ACHN (cell line): ENCODE measurements at places on chromosomes 11 and 22.
A peak's percentile ranks its signal among the peaks of the same experiment; 100 is the strongest.

- DNase-seq = no peak
Measured at GRCh38 chr22:21741790-21742189, 6.2 kb upstream of the YPEL1 start.

GRCh38 chr11:115996125-115996807 is 492.1 kb upstream of the CADM1 start:
- DNase-seq = no peak

GRCh38 chr11:109957601-109958000 is 135.6 kb upstream of the ZC3H12C start:
- DNase-seq = no peak

GRCh38 chr22:27754888-27755480 is 46.6 kb downstream of the MN1 start:
- DNase-seq = no peak

DNA sequence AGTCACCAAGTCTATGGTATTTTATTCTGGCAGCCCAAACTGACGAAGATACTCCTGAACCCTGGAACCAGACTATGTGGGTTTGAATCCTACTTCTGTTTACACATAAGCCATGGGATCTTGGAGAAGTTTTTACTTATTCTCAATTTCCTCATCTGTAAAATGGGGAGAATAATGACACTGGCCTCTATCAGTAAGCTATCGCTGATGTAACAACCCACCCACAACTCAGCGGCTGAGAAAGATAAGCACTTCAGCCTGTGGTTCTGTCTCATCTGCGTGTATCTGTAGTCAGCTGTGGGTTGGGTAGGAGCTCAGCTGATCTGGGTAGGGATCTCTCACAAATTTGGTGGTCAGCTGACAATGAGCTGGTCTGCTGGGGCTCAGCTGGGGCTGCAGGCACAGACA is 68.0 kb upstream of the ALX4 start:
- DNase-seq = no peak

GRCh38 chr22:33728847-33729246 is 191.4 kb downstream of the LARGE1 start:
- no peak for DNase-seq

DNA sequence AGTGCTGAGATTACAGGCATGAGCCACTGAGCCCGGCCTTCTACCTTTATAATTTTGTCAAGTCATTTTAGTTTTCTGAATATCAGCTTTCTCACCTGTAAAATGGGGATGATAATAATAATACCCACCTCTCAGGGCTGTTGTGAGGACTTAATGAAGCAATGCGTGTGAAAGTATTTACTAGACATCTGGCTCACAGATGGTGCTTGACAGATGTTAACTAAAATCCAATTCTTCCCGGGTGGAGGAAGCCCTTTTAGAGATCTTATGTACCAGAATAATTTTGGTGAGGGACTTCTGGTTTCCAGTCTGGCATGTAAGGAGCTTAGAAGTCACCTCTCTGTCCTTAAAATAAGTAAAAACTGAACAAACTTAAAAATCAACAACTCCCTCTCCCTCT is 43.7 kb upstream of the NUP160 start:
- DNase-seq = no peak

DNA sequence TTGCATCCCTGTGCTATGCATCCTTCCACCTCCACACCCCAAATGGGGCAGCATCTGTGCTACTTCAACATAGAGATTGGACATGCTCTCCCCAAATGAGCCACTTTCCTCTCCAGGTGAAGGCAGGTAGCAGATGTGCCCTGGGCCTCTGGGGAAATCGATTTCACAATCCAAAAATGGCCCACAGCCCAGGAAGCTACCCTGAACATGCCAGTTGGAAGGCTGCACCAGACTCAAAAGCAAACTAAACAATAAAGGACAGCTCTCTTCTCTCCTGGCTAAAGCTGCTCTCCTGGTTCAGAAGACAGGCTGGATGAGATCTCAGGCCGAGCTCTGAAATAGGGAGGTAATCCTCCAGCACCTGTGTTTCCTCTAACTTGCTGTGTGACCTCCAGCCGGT is 19.7 kb downstream of the ISX start:
- no peak for DNase-seq

DNA sequence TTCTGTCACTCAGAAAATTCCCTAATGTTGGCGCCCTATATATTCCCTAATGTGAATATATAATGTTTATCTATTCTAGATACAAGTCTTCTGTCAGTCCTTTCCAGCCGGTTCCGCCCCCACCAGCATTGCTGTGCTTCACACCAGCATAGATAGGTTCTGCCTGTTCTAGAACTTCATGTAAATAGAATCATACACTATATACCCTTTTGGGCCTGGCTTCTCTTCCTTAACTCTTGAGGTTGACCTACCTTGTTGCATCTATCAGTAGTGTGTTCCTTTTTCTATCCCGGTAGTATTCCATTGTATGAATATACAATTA is 34.6 kb downstream of the OTOG start:
- DNase-seq = no peak

DNA sequence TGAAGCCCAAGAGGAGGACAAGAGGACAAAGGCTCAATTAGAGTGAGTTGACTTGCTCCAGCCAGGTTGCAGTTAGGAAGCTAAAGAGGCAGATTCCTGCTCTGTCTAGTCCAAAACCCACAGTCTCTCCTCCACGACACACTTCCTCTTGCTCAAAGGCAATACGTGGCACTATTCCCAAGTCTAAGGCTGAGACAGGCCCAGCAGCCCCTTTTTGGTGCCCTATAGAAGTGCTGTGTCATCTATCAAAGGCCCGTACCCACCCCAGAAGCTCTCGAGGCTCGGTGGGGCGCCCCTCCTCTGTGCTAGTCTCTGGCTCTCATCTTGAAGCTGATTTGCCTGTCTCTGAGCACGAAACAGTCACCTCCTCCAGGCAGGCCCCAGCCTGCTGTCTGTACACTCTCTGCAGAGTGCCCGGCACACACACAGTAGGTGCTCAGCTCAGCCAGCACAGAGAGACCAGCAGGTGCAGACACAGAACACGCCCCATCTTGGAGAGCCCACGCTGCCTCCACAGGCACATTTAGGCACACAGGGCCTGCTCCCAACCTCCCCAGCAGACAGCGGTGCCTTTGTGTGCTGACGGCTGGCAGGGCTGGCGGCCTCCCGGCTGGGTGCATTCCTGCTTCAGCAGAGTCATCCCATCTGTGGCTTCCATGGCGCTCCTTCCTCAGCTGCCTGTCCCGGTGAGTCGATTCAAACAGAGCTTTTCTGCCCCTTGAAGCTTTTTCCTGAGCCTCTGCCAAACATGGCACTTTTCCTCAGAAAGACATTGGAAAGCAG is 52.8 kb downstream of the MYH9 start:
- DNase-seq = peak; percentile 46

- no peak for DNase-seq
Measured at GRCh38 chr11:128048121-128048520, 539.2 kb downstream of the ETS1 start.

DNA sequence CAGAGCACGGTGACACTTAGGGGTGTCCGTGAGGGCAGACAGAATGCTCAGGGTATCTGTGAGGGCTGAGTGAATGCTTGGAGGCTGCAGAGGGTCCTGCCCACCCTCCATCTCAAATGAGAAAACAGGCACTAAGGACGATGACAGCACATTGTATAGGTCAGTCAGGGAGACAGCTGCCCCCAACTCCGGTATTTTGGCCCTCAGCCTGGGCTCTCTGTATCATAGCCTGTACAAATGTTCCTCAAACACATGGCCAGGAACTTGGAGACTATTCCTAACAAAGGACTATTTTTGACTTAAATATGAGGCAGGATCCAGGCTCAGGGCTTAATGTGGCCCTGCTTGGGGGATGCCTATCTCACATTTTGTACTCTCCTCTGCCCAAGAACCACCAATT is 145.4 kb downstream of the OPCML start:
- no peak for DNase-seq

DNA sequence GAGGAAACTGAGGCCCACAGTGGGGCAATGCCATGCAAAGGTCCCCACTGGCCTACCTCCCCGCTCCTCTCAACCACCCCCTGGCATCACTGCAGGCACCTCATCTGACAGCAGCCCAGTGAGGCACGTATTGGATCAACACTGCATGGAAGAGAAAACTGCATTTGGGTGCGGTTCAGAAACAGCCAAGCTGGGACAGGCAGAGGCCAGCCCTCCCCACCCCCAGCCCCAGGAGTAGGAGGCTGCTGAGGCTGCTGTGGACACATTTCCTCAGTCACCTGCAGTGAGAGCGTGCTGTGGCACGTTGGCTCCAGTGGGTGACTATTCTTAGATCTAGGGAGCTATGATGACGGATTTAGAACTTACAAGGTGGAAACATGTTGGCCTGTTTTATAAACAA is 63.7 kb downstream of the KCNC1 start:
- no peak for DNase-seq

DNA sequence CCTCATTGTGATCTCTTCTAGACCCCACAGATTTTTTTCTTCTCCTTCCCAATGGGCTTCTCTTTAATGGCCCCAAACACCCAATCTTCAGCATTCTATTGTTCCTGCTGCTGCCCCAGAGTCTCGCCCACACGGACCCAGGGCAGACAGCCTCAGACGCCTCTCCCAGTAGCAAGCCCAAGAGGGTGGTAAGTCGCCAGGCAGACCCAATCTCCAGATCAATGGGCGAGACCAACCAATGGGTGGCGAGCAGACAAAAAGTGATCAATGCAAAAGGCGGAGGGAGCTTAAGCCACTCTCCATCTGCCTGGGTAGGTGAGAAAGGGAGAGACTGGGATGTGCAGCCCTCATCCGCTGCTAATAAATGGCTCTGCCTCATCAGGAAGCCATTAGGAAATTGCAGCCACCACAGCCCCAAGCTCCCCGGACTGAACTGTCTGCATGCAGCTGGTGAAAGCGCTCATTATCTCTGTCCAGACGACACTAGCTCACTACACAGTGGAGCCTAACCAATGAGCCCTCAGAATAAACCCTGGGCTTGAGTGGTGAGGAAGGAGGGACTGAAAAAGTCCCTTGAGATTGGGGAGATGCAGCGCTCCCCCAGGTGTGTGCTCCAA is 81.8 kb downstream of the ETS1 start:
- no peak for DNase-seq

GRCh38 chr11:31529701-31530100 is 20.1 kb downstream of the ELP4 start:
- no peak for DNase-seq

DNA sequence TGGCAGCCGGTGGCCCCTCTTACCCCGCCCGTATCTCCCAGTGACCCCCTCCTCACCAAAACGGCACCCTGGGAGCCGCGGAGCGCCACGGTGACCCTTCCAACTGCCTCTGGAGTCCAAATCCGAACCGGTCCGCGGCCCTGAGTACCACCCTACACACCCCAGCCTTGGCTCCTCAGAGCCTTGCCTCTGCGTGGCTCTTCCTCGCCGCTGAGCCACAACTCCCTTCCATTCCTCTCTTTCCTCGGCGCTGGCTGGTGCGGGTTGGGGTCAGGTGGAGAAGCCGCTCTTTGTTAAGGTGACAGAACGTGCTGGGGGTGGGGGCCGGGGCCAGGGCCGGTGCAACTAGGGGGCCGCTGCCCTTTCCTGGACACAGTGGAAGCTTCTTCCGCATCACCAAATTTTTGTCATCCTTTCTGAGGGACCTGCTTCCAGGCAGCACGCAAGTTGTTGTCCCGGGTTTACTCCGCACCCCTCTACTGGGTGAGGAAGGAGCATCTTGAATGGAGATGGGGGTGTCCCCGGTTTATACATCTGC is 6.5 kb downstream of the ALX4 start:
- DNase-seq = no peak

DNA sequence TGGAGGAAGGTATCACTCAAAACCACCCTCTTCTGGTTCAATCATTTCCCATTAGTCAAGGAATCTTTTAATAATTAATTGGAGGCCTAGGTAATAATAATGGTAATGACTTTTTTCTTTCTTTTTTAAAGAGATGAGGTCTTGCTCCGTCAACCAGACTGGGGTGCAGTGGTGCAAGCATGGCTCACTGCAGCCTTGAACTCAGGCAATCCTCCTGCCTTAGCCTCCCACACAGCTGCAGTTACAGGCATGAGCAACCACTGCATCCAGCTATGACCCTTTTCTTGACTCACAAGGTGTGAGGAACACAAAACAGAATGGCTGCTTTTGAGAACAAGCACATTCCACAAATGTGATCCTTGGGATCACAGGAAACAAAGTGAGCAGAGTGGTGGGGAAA is 3.6 kb downstream of the POLDIP3 start:
- no peak for DNase-seq

GRCh38 chr11:61666684-61667297 is 13.4 kb upstream of the DAGLA start:
- no peak for DNase-seq

DNA sequence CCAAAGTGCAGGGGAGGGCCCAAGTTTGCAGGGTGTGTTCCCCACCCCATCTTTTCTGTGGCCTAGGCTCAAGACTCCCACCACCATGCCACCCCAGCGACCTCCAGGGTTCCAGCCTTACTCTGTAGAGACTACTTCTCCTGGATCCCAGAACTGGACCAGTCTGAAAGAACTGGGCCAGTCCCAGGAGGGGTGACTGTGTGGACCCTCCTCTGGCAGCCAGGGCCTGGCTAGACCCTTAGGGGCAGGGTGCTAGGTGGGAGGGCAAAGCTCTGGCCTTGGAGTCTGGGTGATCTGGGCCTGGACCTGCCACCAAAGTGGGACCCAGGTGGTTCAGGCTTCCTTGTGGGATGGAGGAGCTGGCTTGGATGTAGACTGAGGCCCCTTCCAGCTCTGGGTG is 41.8 kb upstream of the ACCSL start:
- DNase-seq = no peak

DNA sequence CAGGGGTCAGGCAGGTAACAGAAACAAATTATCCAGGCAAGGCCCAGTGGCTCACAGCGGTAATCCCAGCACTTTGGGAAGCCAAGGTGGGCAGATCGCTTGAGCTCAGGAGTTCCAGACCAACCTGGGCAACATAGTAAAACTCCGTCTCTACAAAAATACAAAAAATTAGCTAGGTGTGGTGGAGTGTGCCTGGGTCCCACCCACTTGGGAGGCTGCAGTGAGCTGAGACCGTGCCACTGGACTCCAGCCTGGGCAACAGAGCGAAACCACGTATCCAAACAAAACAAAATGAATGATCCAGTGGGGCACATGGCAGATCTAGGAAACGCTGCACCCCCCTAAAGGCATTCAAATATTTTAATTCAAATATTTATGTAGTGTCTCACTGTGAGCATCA is 9.9 kb downstream of the NUMA1 start:
- peak; percentile 43 for DNase-seq

DNA sequence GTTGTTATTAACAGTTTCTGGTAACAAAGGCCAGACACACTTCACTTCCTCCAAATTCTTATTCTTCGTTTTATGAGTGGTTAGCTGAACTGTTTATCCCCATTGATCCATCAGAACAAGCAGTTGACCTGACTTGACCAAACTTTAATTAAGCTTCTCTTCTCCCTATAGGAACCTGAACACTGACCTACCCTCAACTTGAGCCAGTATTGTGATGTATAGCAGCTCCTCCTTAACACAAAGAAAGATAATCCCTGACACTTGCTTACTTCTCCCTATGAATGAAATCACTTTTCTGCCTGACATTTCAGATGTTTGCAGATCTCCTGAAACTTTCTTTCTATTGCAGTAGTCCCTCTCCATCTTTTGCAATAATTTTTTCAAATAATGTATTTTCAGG is 41.9 kb downstream of the ANO5 start:
- DNase-seq = no peak
